Endothelial cell of umbilical vein (primary cell): ENCODE measurements at places on chromosomes 3 and 15.

DNA sequence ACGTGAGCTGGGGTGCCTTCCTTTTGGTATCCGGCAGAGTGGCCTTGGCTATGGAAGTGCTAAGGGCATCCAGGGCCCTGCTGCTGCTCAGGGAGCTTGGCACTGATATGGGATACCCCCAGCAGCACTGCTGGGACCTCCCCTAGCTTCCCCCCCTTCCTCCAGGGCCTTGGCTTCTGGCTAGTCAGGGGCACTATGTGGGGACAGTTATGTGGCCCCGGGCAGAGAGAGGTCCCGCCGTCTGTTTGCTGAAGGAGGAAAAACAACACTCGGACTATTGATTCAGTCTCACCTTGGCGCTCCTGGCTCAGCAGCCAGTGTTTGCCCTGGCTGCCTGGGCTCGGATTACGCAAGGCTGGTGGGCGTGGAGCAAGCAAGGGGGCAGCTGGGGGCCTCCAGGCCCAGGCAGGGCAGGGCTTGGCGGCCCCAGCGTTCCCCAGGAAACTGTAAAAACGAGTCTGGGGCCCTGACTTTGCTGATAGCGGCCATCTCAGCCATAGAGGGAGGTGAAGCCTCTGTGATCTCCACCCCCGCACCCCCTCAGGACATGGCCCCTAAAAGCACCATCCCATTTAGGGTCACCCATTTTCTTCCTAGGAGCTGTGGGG is 5.7 kb downstream of the FURIN start:
- peak; percentile 21 for DNase-seq

DNA sequence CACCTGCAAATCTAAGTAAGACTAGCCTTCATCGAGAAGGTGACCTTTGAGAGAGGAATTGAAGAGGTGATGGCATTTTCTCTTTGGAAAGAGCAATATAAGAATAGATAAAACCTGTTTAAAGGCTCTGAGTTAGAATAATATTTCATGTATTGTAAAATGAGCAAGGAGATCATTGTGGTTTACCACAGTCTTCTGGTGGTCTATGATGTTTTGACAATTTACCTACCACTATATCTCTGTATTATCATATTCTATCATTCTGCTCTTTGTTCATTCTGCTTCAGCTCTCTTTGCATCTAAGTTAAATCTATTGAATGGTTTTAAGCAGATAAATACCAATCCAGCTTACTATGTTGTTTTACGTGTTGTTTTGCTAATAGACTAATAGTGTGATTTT is 982.3 kb downstream of the SI start:
- no peak for DNase-seq

GRCh38 chr15:42048080-42048820 is 27.4 kb upstream of the PLA2G4E start:
- no peak for DNase-seq

- no peak for DNase-seq
Observed at GRCh38 chr3:189056646-189057335, 115.0 kb upstream of the TPRG1 start.

DNA sequence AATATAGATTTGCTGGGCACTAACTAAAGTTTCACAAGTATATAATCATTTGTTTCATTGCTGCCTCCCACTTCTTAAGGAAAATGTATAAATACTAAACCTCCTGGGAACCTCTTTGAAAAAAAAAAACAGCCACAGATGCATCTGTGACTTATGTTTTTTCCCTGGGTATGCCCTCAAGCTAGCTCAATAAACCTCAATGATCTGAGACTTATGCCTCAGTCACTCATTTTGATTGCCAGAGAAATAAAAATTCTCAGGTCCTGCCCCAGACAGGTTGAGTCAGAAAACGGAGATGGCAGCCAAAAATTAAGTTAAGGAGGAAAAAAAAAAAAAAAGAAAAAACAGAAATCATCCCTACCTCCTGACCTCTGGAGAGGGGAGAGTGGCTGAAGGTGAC is 22.1 kb downstream of the ILDR1 start:
- no peak for DNase-seq

DNA sequence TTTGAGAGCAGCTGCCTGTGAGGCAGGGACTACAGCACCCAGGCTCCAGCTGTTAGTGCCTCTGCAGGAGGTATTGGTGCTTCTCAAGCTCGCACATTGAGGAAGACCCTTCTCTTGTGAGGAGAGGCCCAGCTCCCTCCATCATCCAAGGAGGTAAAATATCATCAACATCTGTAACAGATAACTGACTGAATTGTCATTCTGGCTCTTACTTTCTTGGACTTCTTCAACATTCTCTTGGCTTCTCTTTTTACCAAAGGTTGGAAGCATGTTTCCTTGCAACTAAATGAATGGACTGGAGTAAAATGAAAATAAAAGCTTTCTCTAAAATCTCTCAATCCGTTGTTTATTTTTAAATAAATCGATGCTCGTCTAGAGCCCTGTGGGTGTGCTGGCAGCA is 53.1 kb upstream of the PXYLP1 start:
- DNase-seq, result no peak

- no peak for DNase-seq
Observed at GRCh38 chr15:79874242-79874641, 22.6 kb downstream of the MTHFS start.

GRCh38 chr3:142211034-142211433 is 14.4 kb downstream of the GK5 start:
- DNase-seq, result peak; percentile 26

- DNase-seq, result no peak
Observed at GRCh38 chr3:46719735-46720271, 2.1 kb upstream of the PRSS50 start.

DNA sequence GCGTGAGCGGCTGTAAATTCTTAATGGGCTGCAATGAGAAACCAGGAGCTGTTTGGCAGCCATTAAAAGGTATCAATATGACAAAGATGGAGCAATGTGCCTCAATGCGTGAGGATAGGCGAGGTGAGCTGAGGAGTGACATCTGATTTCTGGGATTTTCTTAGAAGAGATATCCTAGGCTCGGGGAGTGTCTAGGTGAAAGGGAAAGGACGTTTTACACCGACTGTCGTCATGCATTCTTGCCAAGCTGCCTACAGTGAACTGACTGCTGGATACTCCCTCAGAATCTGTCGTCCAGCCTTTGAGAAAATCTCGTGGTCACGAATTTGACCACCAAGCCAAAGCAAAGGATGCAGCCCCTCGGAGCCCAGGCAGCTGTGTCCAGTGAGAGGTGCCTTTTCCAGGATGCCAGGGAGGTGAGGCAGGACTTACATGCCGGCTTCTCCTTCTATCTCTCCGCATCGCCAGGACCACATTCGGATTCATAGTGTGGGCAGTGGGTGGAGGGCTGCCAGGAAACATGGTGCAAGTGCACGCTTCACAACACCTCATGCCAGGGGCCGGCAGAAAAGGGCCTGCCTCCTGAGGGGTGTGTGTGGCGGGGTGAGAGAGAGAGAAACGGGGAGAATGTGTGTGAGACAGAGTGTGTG is 80.3 kb upstream of the ABHD17C start:
- no peak for DNase-seq

- DNase-seq, result peak; percentile 42
Observed at GRCh38 chr3:159432682-159433340, 555.8 kb upstream of the IL12A start.

GRCh38 chr15:95662638-95663037 is 667.9 kb upstream of the NR2F2 start:
- DNase-seq, result no peak

DNA sequence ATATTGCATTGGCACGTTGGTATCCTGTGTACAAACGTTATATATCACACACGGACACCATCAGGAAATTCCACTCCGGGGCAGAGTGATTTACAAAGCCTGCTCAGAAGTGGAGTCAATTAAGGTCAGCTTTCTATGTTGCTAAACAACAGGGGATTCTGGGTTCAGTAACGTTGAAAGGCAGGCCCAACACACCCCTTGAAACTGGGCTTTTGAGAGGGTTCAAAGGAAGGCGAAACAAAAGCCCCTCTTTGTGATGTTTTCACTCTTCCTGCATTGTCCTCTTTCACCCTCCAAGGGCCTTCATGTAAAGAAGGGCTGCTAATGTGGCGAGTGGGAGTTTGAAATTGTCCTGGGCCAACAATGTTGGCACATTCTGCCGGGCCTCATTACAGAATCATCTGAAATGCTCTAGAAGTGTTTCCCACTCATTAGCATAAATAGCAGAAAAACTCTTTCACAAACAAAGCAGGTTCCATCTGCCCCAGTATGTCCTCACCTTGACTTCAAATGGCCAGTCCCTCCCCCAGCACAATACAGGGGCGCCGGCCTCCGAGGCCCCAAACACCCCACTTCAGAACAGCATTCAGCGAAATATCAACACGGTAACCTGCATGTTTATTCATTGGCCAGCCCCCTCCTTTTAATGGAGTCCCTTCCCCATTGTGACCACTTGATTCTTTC is 76.4 kb downstream of the HES1 start:
- peak; percentile 74 for DNase-seq

DNA sequence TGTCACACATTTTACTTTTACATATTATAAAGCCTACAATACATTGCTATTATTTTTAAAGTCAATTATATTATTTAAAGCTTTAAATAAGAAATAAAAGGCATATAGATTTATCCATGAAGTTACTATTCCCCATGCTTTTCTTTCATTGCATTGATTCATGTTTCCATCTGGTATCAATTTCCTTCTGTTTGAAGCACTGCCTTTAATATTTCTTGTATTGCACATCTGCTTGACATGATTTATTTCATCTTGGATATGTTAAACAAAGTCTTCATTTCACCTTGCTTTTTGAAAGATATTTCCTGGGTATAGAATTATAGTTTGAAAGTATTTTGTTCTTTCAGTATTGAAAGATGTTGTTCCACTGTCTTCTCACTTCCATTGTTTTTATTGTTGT is 174.3 kb upstream of the MBNL1 start:
- DNase-seq, result no peak

DNA sequence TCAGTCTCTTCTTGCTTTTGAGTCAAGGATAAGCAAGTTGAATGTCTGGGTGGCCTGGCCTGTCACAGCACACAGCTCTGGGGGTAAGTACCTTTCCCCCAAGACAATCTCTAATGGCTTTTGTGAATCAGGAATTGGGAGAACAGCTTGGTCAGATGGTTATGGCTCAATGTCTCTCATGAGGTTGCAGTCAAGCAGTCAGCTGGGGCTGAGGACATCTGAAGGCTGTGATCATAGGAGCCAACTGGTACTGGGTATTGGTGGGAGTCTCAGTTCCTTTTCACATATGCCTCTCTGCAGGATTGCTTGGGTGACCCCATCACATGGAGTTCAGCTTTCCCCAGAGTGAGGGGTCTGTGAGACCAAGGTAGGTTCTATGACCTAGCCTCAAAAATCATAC is 33.0 kb upstream of the TMEM158 start:
- no peak for DNase-seq

DNA sequence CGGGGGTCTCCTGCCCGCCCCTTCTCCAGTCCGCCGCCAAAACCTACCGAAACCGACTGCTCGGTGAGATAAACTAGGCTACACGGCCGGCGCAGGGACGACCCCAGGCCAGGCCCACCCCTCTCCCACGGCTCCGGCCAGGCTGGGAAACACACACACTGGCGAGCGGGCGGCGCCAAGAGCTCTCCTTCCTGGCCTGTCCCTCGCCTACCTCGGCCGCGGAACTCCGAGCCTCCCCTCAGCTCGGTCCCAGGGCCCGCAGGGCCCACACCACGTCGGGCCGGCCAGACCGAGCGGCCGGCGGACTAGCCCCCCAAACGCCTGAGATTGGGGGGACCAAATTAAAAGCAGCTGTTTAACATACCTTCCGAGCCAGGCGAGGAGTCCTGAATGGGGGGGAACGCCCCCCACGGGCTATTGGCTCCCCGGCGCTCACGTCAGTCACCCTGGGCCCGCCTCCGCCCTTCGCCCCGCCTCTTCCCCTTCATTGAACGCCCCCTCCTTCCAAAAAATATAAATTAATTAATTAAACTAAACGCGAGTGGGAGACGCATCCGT is 4.0 kb upstream of the SIN3A start:
- peak; percentile 85 for DNase-seq

DNA sequence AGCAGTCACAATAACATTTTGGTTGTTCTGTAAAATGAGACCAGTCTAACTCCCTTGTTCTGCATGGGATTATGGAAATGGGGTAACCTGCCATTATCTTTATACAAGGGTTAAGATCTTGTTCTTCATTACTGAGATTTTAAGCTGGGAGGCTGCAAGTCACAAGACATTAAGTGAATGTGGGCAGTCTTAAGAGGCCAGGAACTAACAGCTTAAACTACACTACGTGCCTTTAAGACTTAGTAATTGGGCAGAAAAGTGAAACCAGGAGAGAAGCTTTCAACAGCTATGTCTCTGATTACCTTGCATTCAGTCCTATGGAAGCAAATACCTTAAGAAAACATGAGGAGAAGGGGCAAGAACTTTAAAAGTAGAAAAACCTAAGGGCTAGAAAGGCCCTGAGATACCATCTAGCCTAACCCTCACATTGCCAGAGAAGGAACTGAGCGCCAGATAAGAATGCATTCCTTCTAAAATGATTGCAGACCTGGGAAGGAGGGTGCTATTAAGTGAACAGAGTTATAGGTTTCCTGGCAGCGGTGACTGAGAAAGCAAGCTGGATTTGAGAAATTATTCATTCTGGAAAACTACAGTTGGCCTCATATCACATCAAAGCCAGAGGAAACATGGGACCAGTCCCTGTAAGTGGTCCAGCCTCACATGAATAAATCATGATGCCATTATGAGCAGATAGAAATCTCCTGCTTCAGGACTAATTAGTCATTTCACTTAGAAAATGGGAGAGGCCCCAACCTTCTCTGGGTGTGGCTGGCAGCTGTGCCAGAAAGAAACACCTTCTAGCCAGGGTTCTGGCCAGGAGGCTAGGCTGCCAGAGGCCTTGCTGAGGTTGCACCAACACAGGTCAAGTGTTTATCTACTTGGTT is 32.9 kb downstream of the DAPK2 start:
- no peak for DNase-seq

DNA sequence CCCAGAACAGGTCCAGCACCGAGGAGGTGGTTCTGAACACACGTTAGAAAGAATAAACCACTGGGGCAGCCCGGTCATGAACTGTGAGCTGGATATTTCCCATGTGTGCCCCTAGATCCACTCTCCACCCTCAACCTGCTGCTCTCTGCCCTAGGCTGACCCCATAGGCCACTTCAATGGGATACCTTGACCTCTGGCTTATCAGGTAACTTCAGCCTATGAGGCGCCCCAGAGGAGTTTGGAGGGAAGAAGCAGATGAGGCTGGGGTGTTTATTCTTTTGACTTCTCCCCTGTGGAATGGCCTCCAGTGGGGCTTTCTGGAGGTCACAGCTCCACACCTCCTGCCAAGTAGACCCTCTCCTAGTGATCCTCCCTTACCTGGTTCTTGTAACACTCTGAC is 47.7 kb upstream of the SLC7A14 start:
- no peak for DNase-seq
